ENCODE measurements at places on chromosomes 11 and 22. TPM values are rescaled to one million over a fixed set of nuclear protein-coding genes. Genes with fewer than 3 reads are reported as not detected.

VPREB1 gene
- 0.11 TPM for polyA plus RNA-seq

DNA sequence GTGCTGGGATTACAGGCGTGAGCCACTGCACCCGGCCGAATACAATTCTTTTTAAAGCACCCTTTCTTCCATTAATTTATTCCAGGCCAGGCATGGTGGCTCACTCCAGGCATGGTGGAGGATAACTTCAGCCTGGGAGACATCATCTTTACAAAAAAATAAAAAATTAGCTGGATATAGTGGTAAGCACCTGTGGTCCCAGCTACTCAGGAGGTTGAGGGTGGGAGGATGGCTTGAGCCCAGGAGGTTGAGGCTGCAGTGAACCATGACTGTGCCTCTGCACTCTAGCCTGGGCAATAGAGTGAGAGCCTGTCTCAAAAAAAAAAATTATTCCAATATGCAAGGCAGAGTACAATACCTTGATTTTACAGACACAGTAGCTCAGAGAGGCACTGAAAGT, 11.4 kb downstream of the TAGLN start:
- H3K27ac ChIP-seq: no peak overlapping the region
- no peaks in the 10 kb centered on the region for H3K27me3 ChIP-seq

- H3K27me3 ChIP-seq: no peaks in the 10 kb centered on the region
- DNase-seq: no peak
- H3K27ac ChIP-seq: no peak overlapping the region
- H3K4me1 ChIP-seq: peaks cover 3% of the 10 kb centered on the region
- H3K4me3 ChIP-seq: no peak overlapping the region
Measured at GRCh38 chr11:19849107-19849789, 136.6 kb downstream of the NAV2 start.

PGA4 gene
- 1.8 TPM for polyA plus RNA-seq

GRCh38 chr11:68128682-68129327, 7.6 kb upstream of the CHKA start:
- H3K4me3 ChIP-seq: peak overlapping the region; percentile 1
- H3K4me1 ChIP-seq: no peaks in the 10 kb centered on the region
- H3K36me3 ChIP-seq: no peaks in the 10 kb centered on the region
- peak; percentile 77 for DNase-seq

GRCh38 chr11:47586098-47586855, at the start of gene FAM180B:
Gene FAM180B, plus strand, starts transcription at chr11:47586678. Its CDS starts 91 bp downstream, at chr11:47586769.
- H3K4me3 ChIP-seq: no peak within 1 kb of the TSS
- H3K27ac ChIP-seq: peak within 1 kb of the TSS; percentile 3
- peaks cover 30% of the 10 kb centered on the region for H3K36me3 ChIP-seq
- no peaks in the 10 kb centered on the region for H3K27me3 ChIP-seq

- H3K36me3 ChIP-seq: peaks cover 4% of the 10 kb centered on the region
- H3K4me1 ChIP-seq: peaks cover 13% of the 10 kb centered on the region
- peak within 1 kb of the TSS; percentile 40 for H3K4me3 ChIP-seq
- no peaks in the 10 kb centered on the region for H3K27me3 ChIP-seq
Measured at GRCh38 chr22:30606455-30607299, at the start of gene TCN2. Gene TCN2, plus strand, starts transcription at chr22:30607174. Its CDS starts 158 bp downstream, at chr22:30607332.

DNAJB7 gene
- polyA plus RNA-seq: not detected

DNA sequence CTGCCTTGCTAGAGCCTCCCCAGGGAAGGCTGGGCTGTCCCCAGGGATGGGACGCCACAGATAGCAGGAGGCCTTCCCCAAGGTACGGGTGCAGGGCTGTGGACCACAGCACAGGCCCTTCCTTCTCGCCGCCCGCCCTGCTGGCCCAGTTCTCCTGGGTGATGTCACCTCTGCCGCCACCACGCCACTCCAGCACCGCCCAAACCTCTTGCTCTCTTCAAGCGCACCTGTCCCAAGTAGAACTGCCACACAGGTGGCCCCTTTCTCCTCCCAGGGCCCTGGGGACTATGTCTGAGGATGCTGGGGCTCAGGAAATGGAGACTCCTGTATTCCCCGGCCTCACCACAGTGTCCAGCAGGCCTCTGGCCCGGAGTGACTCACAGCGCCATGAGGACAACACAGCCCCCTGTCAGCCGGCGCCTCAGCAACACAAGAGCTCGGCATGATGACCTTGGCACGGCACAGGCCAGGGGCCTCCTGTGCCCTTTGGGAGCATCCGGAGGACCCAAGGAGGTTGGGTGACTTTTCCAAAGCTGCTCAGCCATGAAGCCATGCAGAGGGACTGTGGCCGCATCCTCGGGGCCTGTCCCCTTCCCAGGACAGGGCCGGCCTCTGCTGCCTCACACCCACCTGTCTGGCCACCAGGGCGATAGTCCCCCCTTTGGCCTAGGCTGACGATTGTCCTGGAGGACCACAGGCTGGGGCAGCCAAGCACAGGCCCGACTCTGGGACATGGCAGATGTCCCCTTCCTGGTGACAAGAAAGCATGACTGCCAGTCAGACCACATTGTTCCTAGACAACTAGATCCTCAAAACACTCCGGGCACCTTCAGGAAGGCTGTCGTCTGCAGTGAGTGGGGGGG, 1023.5 kb downstream of the BRD1 start:
- no peak overlapping the region for H3K27ac ChIP-seq
- H3K4me3 ChIP-seq: no peak overlapping the region
- DNase-seq: no peak
- H3K27me3 ChIP-seq: no peaks in the 10 kb centered on the region

DNA sequence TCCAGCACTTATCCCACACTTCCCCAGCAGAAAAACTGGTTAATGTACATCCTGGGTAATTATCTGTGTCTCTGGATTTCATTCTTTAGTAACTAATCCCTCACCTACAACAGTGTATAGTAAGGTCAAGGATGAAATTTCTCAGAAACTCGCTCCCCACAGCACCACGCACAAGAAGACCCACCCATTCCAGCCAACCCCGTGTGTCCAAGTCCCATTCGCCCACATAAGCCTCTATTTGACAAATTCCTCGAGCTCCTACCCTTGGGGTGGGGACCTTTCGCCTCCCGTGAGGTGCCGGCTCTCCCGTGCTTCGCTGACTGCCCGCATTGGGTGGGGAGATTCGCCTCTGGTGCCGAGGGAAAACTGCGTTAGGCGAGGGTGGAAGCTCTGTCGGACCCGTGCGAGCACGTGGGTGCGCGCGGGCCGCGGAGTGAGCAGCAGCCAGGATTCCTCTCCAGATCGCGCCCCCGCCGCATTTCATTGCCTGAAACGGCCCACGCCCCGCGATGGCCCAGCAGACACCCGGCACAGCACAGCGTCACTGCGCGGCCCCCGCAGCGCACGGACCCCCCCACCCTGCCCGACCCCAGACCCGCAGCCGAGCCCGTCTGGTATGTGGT, 866 bp downstream of the EXPH5 start:
- peak overlapping the region; percentile 71 for H3K4me3 ChIP-seq
- peaks cover 17% of the 10 kb centered on the region for H3K27me3 ChIP-seq
- H3K27ac ChIP-seq: peak overlapping the region; percentile 88
- DNase-seq: peak; percentile 19
- H3K4me1 ChIP-seq: no peaks in the 10 kb centered on the region

OR51I1 gene
- polyA plus RNA-seq: not detected

DNA sequence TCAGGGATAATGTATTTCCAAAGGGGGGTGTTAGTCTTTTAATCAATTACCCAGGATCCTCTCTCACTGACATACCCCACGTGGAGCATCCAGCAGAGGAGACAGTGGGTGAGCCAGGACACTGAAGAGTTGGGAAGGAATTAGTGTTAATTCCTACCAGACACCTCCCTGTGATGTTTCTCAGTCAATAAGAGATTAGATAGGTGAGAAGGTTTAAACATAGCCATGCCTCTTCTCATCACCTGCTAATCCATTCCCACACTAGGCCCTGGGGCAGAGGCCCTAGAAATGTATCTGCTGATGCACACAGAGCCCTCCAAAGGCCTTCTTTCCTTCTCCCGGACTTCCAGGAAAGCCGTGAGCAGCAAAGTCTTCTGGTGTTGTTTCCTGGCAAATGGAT, 363.6 kb upstream of the LARGE1 start:
- H3K36me3 ChIP-seq: no peaks in the 10 kb centered on the region
- DNase-seq: no peak
- H3K27ac ChIP-seq: no peak overlapping the region
- H3K4me1 ChIP-seq: no peaks in the 10 kb centered on the region
- H3K27me3 ChIP-seq: no peaks in the 10 kb centered on the region

DNA sequence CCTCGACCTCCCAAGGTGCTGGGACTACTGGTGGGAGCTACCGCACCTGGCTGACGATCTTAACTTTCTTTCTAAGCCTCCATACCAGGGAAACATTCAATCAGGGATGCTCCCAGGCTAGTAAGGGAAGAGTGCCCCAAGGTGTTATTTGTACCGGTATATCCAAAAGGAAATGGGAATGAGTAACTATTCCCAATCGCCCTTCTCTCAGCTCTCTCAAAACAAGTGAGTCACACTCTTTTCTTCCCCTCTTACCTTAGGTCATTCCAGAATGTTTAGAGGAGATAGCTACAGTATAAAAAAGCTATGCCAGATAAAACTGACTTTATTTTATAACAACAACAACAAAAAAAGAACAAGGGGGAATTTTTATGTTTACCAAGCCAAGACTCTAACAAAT, 13.7 kb downstream of the DCDC1 start:
- no peak for DNase-seq
- H3K27me3 ChIP-seq: peaks cover 5% of the 10 kb centered on the region
- no peak overlapping the region for H3K27ac ChIP-seq
- H3K4me1 ChIP-seq: no peaks in the 10 kb centered on the region

- peaks cover 10% of the 10 kb centered on the region for H3K4me1 ChIP-seq
- no peak overlapping the region for H3K4me3 ChIP-seq
- H3K27me3 ChIP-seq: no peaks in the 10 kb centered on the region
- H3K36me3 ChIP-seq: no peaks in the 10 kb centered on the region
- H3K27ac ChIP-seq: no peak overlapping the region
- no peak for DNase-seq
Measured at GRCh38 chr11:10382518-10382917, 72.5 kb upstream of the AMPD3 start.

DNA sequence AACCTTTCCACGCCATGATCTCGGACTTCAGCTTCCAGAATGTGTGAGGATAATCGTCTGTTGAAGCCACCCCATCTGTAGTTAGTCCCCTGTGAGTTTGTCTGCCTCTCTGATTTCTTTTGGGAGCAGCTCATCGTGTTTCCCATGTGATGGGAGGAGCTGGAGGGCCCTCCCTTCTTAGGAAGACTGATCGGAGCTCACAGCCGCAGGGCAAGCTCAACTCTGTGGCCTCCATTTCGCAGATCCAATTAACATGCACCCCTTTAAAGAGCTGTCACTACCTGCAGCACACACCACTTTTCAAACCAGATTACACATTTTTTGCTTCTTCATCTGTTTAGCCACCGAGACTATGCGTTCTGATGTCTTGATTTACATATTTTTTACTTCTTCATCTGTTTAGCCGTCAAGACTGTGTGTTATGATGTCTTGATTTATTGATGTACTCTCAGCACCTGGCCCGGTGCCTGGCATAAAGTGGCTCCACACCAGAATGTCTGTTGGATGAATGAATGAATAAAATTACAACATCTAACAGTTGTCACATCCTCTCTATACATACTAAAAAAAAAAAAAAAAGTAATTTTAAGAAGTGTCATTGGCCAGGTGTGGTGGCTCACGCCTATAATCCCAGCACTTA, 14.9 kb upstream of the PPFIA1 start:
- no peaks in the 10 kb centered on the region for H3K4me1 ChIP-seq
- no peak overlapping the region for H3K4me3 ChIP-seq
- no peaks in the 10 kb centered on the region for H3K36me3 ChIP-seq
- DNase-seq: no peak

- no peak overlapping the region for H3K4me3 ChIP-seq
- peak; percentile 66 for DNase-seq
- no peaks in the 10 kb centered on the region for H3K36me3 ChIP-seq
- H3K27me3 ChIP-seq: no peaks in the 10 kb centered on the region
Measured at GRCh38 chr11:94897330-94897768, 76.0 kb downstream of the CWC15 start.

DNA sequence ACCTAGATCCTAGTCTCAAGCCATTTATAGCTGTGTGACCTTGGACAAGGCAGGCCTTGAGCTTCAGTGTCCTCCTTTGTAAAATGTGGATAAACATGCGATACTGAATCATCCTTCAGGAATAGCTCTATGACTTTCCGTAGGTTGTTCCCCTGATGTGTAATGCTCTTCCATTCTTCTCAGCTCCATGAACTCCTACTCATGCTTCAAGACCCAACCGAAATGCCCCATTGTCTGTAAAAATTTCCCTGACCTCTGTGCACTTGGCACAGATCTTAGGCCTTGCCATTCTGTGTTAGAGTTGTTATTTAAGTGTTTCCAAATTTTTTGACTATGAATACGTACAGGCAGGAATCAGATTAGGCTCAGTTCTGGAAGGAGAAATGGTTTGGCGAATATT, 3.3 kb upstream of the BEST1 start:
- H3K36me3 ChIP-seq: no peaks in the 10 kb centered on the region
- no peaks in the 10 kb centered on the region for H3K27me3 ChIP-seq
- no peak overlapping the region for H3K27ac ChIP-seq
- H3K4me3 ChIP-seq: no peak overlapping the region
- peaks cover 5% of the 10 kb centered on the region for H3K4me1 ChIP-seq

- H3K27me3 ChIP-seq: no peaks in the 10 kb centered on the region
- H3K4me1 ChIP-seq: no peaks in the 10 kb centered on the region
- H3K4me3 ChIP-seq: no peak overlapping the region
- no peaks in the 10 kb centered on the region for H3K36me3 ChIP-seq
- no peak overlapping the region for H3K27ac ChIP-seq
Measured at GRCh38 chr11:112380464-112380863, 119.8 kb upstream of the PLET1 start.

ZC3H12C gene
- polyA plus RNA-seq: 4.0 TPM

GRCh38 chr22:44317123-44317444, 4.3 kb upstream of the SHISAL1 start:
- H3K4me3 ChIP-seq: no peak overlapping the region
- H3K4me1 ChIP-seq: no peaks in the 10 kb centered on the region
- H3K27ac ChIP-seq: no peak overlapping the region
- DNase-seq: no peak

DNA sequence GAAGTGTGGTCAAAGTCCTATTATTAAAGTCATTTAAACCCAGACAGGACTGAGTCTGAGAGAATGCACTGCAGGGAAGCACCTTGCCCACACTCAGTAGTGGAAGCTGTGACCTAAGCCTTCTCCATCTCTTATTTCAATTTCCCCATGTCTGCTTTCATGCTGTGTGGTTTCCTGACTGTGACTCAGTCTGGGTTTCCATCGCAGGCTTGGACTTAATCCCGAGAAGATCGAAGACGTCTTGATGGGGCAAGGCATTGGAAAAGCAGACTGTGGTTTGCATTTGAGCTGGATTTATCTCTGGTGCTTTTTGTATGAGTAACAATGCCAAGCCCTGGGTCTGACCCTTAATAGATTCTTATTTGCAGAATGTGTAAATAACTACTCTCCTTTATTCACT, 238.9 kb downstream of the NTM start:
- no peaks in the 10 kb centered on the region for H3K36me3 ChIP-seq
- H3K4me1 ChIP-seq: no peaks in the 10 kb centered on the region
- DNase-seq: no peak
- no peaks in the 10 kb centered on the region for H3K27me3 ChIP-seq
- no peak overlapping the region for H3K4me3 ChIP-seq
- no peak overlapping the region for H3K27ac ChIP-seq

MCAT gene
- polyA plus RNA-seq: 22.1 TPM

GRCh38 chr11:36627006-36627405, 29.0 kb upstream of the RAG2 start:
- no peak overlapping the region for H3K27ac ChIP-seq
- no peaks in the 10 kb centered on the region for H3K36me3 ChIP-seq
- H3K4me3 ChIP-seq: no peak overlapping the region

ST14 gene
- polyA plus RNA-seq: 70.5 TPM

KDM4D gene
- polyA plus RNA-seq: 0.30 TPM

OR8D4 gene
- polyA plus RNA-seq: not detected

Measured in lung (tissue), 17 donors.